CD4-positive, alpha-beta T cell treated with Interleukin-1 beta for 1 hour (primary cell): ENCODE measurements at places on chromosomes 13 and 19.
A peak's percentile ranks its signal among the peaks of the same experiment; 100 is the strongest.

DNA sequence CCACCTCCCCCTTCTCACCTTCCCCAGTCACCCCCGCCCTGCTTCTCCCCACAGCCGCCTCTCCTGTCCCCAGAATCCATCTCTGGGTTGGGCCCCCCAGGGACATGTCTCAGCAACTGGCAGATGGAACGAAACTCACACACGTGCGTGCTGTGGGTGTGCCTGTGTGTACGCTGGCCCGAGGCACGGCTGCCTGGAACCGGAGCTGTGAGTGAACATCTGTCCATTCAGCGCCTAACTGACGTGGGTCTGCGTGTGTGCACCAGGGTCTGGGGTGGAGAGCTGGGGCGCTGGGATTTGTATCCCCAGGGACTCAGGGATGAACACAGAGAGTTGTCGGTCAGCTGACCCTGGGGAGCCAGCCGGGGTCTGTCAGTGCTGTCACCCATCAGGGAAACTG is 752 bp upstream of the HAS1 start:
- DNase-seq: no peak

DNA sequence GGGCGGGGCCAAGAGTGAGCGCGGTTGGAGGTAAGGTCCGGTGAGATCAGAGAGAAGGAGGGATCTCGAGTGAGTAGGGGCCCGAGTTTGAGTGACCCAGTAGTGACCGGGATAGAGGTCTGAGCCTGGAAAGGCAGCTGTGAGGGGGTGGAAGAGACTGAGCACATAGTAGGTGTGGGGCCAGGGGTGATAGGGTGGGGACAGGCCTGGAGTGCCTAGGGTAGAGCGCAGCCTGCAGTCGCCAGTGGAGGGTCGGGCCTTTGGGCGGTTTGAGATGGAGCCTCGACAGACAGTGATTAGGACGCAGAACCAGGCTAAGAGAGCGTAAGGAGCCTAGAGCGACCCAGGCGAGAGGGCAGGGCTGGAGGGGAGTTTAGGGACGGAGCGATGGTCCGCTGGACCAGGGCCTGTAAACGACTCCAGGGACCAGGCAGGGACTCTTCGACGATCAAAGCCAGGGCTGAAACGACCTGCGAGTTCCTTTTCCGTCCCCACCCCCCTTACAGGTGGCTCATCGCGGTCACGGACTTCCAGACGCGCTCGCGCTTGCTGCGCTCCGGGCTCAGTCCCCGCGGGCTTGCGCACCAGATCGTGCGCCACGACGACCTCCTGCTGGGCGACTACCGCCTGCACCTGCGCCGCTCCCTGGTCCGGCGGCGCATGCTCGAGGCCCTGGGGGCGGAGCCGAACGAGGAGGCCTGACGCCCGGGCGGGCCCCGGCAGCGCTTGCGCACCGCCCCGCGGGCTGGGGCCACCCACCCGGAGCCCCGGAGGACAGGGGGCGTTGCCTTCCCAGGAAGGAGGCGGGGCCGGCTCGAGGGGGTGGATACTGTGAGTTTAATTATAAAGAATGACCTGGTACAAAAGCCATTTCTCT is 9.4 kb downstream of the C19orf81 start:
- DNase-seq: peak; percentile 56

DNA sequence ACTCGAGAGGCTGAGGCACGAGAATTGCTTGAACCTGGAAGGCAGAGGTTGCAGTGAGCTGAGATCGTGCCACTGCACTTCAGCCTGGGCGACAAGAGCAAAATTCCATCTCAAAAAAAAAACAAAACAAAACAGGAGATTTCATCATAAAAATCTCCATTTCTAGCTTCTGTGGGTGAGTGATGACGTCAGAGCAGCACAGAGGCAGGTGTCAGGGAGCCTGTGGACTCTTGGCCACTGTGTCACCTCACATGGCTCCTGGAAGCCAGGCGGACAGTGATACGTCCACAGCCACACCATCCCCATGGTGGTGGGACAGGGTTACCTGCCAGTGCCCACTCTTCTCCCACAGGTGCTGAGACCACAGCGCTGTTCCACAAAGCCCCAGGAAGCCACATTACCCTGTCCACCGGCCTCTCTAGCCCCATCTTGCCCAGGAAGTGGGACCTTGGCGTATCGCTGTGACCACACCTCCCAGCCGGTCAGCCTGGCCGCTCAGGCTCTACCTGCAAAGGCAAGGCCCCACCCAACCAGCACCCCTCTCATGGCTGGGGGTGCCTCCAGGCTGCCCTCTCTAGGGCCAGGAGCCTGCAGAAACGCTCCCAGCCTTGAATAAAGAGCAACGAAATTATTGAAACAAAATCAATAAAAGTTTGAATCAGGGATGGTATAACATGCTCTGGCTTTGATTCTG is 2.5 kb upstream of the FXYD3 start:
- no peak for DNase-seq

DNA sequence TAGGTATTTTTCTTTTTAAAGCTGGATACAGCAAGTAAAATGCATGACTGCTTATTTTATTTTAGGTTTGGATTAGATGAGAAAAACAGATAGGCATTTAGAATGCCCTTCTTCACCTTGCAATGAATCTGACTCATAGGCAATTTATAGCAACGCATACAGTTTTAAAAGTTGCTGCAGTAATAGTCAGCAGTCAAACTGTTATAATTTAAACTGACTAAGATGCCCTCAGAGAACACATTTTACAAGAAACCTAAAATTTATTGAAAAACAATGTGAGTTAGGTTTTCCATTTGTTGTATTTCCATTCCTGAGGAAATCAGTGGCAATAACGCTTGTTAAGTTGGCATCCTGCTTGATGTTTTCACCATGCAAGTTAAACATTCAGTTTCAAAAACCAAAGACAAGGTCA is 1128.2 kb upstream of the PCDH9 start:
- no peak for DNase-seq

DNA sequence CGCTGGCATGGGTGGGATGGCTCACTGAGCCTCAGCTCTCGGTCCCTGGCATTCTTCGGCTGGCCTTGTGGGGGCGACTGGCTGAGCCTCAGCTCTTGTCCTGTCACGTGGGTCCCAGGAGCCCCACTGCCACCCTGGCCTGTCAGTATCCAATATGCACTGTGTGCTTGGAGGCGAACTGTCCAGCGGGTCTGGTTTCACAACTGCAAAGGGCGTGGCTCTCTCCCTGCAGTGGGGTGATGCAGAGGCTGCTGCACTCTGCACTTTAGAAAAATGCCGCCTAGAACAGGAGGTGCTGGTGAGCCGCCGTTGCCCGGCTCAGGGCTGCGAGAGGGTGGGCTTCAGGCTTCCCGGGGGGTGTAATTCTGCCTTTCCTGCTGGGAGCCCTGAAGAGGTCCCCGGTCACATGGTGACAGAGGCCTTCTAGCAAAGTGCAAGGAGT is 17.0 kb upstream of the TMEM255B start:
- DNase-seq: no peak

DNA sequence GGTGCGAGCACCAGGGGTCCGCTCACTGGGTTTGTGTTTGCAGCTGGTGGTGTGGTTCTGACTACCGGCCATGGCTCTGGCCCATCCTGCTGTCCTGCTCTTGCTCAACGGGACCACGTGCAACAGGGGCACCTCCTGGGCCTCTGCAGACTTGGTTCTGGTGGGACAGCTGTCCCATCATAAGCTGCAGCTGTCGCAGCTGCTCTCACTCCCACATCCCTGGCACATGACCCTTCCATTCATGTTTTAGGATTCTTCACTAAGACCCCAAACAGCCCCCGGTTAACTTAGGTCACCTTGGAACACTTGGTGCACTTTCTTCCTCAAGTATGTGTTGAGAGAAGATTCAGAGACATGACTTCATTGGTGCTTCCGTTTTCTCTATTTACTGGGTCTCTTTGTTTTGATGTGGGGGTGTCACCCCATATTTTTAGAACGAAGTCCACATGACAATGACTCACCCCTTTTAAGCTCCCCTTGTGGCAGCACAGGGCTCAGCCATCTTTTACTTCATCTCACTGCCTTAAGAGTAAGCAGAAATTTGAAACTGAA is 68.4 kb upstream of the ARHGEF7 start:
- DNase-seq: no peak

DNA sequence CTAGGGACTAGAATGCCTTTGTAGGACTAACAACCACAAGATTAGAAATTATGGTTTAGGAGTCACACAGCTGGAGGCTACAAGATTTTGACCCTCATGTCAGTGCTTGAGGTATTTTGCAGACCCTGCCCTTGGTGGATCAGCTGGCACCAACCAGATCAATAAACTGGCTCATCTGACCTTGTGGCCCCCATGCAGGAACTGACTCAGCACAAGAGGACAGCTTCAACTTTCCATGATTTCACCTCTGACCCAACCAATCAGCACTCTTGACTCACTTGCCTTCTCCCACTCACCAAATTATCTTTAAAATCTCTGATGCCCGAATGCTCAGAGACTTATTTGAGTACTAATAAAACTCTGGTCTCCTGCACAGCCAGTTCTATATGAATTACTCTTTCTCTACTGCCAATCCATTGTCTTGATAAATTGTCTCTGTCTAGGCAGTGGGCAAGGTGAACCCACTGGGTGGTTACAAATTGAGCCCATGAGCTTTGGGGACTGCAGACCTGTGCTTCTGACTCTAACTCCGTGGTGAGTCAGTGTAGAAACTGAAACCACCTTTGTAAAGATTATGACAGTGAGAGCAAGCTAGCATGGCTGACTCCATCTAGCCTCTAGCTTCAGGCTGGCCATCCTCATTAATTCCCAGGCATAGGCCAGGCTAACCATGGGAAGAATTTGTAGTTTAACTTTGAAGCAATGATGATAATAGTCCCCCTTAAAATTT is 33.9 kb upstream of the CEACAM8 start:
- DNase-seq: no peak

- DNase-seq: no peak
Measured at GRCh38 chr13:23074075-23074828, 106.5 kb upstream of the SGCG start.

DNA sequence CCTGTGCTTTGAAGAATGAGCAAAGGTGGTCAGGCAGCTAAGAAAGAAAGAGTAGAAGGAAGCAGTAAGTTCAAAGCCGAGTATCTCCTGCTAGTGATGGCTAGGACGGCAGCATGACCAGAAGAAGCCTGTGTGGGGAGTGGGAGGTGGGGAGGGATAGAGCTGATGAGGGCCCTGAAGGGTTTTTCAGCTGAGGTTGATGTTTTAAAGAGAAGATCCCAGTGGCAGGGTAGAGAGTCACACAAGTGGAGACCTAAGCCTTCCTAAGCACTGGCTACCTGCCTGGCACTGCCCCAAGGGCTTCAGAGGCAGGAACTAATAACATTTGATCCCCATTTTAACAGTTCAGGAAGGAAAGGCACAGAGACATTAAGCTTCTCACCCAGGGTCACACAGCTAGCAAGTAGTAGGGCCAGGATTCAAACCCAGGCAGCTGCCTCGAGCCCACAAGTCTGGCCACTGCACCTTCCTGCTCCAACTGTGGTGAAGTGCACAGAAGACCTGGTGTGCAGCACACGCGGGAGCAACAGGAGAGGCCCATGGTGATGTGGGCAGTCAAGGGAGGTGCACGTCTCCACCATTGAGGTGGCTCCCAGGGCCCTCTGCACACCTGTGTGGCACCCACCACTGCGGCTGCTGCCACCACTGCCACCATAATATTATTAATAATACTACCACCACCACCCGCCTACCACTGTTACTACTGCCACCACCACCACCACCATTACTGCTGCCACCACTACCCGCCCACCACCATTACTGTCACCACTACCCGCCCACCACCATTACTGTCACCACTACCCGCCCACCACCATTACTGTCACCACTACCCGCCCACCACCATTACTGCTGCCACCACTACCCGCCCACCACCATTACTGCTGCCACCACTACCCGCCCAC is 22.1 kb downstream of the CUL4A start:
- no peak for DNase-seq

DNA sequence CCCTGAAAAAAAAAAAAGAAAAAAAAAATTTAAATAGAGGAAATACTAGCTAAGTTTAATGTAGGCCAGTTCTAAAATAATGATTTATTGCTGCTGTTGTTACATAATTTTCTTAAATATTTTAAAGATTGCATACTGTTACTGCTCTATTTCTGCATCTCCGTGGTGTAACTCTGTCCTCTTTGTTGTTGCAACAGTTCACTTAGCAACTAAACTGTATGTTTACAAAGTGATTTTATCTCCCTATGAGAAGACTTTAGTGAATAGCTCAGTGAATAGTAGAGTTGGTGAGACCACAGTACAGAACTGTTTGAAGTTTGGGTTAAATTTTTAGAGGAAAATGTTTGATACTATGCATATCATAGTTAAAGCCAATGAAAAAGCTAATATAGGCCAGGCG is 19.4 kb downstream of the BRCA2 start:
- DNase-seq: no peak

- DNase-seq: peak; percentile 57
Measured at GRCh38 chr13:29923554-29924481, 73.4 kb upstream of the UBL3 start.

- DNase-seq: no peak
Measured at GRCh38 chr19:1746401-1747284, 6.7 kb upstream of the ONECUT3 start.

DNA sequence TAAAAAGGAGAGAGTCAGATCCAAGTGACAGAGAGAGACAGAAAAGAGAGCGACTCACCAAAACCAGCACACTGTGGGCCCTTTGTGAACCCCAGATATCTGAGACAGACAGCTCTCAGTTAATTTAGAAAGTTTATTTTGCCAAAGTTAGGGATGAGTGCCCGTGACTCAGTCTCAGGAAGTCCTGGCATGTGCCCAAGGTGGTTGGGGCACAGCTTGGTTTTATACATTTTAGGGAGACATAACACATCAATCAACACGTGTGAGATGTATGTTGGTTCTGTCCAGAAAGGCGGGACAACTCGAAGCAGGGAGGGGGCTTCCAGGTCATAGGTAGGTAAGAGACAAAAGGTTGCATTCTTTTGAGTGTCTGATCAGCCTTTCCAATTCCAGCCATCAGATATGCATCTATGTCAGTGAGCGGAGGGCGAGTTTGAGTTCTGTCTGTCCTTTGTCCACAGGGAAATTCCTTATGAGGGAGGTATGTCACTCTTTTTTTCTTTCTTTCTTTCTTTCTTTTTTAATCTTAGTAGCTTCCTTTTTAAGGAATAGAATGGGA is 37.2 kb upstream of the ATP11A start:
- DNase-seq: no peak
